ENCODE measurements at places on chromosomes 16 and 17.

DNA sequence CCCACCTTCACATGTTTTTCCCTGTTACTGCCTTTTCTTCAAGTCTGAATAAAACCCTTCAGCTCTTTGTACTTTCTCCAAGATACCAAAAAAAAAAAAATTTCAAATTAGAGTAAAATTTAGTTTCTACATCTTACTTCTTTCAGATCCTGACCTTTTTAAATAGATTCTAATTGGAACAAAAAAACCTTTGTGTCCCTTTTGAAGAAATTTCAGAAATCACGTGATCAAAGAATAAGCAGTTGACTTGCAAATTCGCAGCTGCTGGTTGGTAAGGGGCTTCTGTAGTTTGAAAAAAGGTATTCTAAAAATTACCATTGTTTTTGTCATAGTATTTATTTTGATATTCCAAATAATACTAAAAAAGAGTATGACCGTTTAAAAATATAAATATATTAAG is 71.7 kb downstream of the CDC27 start:
- DNase-seq, result no peak

- DNase-seq, result no peak
Measured at GRCh38 chr16:76668207-76668725, 391.1 kb downstream of the CNTNAP4 start.

GRCh38 chr17:6381526-6382465 is 53.1 kb downstream of the AIPL1 start:
- peak; percentile 49 for DNase-seq

GRCh38 chr17:2061441-2061958 is 6.6 kb downstream of the HIC1 start:
- DNase-seq, result no peak

DNA sequence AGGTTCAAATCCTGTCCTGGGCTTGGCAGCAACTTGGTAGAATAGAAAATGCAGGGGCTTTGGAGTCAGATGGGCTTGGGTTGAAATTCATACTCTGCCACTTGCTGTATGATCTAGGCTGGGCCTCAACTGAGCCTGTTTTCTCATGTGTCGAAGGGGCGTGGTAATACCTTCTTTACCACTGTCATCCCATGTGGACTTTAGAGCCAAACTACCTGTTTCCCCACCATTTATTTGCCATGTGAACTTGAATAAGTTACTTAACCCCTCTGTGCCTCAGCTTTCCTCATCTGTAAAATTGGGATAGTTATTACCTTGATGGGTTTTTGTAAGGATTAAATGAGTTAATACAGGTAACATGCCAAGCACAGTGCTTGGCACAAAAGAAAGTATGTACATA is 106.0 kb downstream of the COPRS start:
- DNase-seq, result no peak

GRCh38 chr17:4582691-4583090 is 1.6 kb upstream of the SMTNL2 start:
- DNase-seq, result no peak

GRCh38 chr16:85749771-85750145 is 1.1 kb downstream of the C16orf74 start:
- DNase-seq, result no peak

DNA sequence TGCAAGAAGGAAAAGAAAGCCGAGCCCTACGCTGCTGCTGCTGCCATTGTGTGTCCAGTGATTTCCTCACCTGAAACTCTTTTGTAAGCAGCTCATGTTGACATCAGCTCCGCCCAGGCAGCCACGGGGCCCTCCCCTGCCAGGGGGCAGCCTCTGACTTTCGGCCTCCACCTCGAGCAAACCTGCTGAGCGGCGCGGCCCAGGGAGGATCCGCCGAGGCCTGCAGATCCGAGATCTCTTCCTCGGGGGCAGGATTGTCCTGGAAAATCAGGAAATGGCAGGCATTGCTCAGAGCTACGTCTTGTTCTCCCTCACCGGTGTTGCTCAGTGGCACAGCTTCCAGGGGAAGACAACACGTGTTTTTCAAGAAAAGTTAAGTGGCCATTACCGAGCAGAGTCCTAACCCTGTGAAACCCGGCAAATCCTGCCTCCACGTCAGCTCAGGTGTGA is 35.6 kb upstream of the ZNF750 start:
- DNase-seq, result no peak

- no peak for DNase-seq
Measured at GRCh38 chr17:37147301-37147812, 198.6 kb downstream of the AATF start.

- no peak for DNase-seq
Measured at GRCh38 chr17:14135906-14136590, 66.7 kb downstream of the COX10 start.

GRCh38 chr17:82247182-82247823 is 18.5 kb downstream of the SLC16A3 start:
- no peak for DNase-seq

- no peak for DNase-seq
Measured at GRCh38 chr16:65098916-65099315, 22.9 kb downstream of the CDH11 start.

DNA sequence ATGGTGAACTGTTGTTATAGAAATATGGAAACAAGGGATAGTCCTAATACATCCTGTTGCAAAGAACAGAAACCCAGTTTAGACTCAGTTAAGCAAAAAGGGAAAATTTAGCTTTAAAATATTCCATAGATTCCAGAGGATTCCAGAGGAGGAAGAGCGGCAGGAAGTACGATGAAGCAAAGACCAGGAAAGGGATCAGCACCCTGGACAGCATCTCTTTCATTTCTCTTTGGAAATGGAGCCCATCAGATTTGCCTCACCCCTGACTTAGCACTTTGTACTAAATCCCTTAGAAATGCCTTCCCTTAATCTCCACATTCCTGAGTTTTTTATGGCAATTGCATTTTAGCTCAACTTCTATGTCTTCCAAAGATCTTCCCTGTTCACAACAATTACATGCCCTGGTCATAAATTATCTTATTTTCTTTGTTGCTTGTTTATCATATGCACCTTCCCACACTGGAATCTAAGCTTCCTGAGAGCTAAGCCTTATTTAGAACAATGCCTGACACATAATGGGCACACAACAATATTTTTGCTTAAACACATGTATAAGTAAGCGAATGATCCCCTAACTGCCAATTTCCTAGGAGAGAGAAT is 150.0 kb upstream of the RBFOX1 start:
- no peak for DNase-seq

DNA sequence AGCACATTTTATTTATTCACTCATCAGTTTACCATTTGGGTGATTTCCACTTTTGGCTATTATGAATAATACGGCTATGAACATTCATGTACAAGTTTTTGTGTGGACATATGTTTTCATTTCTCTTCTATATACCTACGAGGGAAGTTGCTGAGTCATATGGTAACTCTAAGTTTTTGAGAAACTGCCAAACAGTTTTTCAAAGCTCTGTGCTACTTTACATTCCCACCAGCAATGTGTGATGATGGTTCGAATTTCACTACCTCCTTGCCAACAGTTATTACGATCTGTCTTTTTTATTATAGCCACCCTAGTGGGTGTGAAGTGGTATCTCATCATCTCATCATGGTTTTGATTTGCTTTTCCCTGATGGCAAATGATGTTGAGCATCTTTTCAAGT is 63.7 kb upstream of the MRTFB start:
- DNase-seq, result no peak

DNA sequence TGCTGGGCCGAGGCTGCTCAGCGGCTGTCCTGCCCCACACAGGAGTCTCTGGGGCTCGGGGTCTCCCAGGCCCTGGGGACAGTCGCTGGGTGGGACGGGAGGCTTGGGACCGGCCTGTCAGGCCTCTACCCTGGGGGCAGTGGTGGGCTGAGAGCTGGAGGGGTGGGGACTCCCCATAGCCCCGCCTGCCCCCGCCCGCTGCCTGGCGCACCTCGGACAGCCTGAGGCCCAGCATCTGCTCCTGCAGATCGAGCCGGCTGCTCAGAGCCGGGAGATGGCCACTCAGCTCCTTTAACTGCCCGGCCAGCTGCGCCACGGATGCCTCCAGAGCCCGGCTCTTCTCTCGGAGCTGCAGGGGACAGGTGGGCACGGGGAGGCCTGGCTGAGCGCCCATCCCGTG is 6.7 kb downstream of the PERCC1 start:
- DNase-seq, result no peak

GRCh38 chr16:89687092-89687940 is 827 bp downstream of the CDK10 start:
- DNase-seq, result no peak

- DNase-seq, result no peak
Measured at GRCh38 chr17:80643326-80644099, 98.9 kb downstream of the RPTOR start.

GRCh38 chr17:83143817-83144231 is 64.4 kb downstream of the METRNL start:
- DNase-seq, result no peak

- DNase-seq, result no peak
Measured at GRCh38 chr16:79856581-79856980, 256.0 kb upstream of the MAF start.

GRCh38 chr17:30211371-30211770 is 24.1 kb downstream of the SLC6A4 start:
- no peak for DNase-seq

DNA sequence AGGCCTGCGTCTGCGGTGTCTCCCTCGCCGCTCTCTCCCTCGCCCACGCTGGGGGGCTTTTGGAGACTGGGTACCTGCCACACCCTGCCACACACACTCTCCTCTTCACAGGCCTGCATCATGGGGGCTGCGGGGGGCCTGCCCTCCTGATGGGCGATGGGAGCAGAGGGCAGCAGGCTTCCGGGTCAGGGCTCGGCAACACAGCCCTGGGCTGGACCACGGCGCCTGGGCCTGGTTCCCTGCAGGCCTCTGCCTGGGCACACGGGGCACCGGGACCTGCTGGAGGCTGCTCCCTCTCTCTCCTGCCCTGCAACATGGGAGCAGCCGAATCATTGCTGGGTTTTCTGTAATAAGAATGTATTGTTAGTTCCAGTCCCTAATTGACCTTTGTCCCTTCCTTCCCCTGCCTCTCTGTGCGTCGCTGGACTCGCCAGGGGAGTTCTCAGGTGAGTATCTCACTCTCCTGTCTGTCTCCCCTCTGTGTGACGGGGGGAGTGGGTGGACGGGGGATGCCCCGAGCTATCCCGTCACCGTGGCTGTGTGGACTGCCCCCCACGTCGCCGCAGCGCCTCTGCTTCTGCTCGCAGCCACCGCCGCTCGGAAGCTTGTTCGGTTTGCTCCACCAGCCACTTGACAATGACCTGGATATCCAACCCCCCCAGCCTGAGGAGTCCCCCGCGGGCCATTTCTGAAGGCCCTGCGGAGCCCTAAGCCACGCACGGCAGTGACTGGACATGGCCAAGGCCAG is 13.5 kb downstream of the NME3 start:
- no peak for DNase-seq

GRCh38 chr17:83203073-83203471 is 123.7 kb downstream of the METRNL start:
- no peak for DNase-seq

DNA sequence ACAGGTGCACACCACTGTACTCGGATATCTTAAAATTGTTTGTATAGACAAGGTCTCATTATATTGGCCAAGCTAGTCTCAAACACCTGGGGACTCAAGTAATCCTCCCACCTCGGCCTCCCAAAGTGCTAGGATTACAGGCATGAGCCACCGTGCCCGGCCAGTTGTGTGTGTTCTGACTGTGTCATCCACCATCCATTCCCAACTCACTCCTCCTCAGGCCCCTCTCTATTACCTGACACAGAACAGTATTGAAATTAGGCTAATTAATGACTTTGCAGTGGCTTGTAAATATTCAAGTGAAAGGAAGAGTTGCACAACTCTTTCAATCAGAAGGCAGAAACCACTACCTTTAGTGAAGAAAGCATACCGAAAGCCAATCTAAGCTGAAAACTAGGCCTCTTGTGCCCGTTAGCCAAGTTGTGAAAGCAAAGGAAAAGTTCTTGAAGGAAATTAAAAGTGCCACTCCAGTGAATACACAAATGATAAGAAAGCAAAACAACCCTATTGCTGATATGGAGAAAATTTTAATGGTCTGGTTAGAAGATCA is 28.7 kb downstream of the GOSR1 start:
- DNase-seq, result no peak

GRCh38 chr16:67255553-67256221 is 6.9 kb downstream of the SLC9A5 start:
- no peak for DNase-seq

DNA sequence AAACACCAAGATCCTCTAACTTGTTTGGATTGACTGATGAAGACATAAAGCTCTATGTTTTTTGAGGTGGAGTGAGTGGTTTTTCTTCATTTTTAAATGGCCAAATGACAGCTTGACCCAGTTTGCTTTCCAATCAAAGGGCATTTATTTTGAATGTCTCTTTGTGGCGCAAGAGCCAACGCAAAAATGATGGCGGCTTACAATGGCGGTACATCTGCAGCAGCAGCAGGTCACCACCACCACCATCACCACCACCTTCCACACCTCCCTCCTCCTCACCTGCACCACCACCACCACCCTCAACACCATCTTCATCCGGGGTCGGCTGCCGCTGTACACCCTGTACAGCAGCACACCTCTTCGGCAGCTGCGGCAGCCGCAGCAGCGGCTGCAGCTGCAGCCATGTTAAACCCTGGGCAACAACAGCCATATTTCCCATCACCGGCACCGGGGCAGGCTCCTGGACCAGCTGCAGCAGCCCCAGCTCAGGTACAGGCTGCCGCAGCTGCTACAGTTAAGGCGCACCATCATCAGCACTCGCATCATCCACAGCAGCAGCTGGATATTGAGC is 329 bp downstream of the NLK start:
- DNase-seq, result no peak

DNA sequence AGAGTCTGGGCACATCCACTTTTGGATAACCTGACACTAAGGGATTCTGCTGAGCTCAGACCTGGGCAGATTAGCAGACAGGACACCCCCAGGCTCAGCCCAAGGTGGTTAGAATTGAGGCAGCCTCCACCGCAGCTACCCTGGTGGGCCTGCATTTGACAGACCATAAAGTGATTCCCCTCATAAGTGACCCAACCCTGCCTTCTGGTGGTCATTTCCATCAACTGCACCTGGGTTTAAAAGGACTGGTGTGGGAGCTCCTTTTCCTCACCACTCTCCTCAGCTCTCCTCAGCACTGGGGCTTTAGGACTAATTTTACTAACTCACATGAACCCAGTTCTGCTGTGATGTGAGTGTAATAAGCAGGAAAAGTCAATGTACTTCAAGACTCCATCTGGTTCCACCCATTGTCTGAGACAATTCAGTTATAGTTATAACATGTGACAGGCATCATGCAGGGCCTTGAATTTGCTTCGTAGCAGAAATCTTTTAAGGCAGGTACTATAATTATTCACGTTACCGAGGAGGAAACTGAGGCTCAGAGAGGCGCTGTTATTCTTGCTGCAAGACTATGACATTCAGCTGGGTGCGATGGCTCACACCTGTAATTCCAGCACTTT is 42.5 kb downstream of the MYH3 start:
- DNase-seq, result no peak

DNA sequence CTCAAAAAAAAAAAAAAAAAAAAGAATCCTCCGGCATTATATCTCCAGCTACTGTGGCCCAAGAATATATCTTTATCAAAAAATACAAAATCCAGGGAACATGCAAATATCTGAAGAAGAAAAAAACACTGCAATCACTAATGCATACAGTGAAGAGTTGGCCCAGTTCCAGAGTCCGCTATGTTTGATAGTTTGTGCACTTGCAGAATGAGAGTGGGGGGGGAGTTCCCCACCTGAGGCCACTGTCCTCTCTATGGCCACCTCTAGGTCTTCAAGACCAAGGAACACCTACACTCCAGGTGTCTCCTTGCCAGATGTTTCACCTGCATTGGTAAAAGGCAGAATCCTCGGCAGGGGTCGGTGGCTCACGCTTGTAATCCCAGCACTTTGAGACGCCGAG is 4.0 kb downstream of the ZNF785 start:
- DNase-seq, result no peak
